ENCODE measurements at places on chromosomes 5 and 9. TPM values are rescaled to one million over a fixed set of nuclear protein-coding genes. Genes with fewer than 3 reads are reported as not detected.

The CDH9 gene
- total RNA-seq = not detected

The MARVELD2 gene
- 0.45 TPM for total RNA-seq

The OR4F3 gene
- total RNA-seq = not detected

The SPRY4 gene
- total RNA-seq = 0.11 TPM

The LHX3 gene
- total RNA-seq = 0.15 TPM

The HRCT1 gene
- not detected for total RNA-seq

The SLC34A1 gene
- not detected for total RNA-seq

The IDNK gene
- total RNA-seq = 9.7 TPM

The RPL35 gene
- 1,872 TPM for total RNA-seq

The PCDHB15 gene
- total RNA-seq = not detected
